Occipital lobe (tissue), 3 donors: ENCODE measurements at places on chromosomes 12 and 14. TPM values are rescaled to one million over a fixed set of nuclear protein-coding genes. Genes with fewer than 3 reads are reported as not detected.

Gene NEUROD4
- 3.9 TPM for total RNA-seq

Gene GPR68
- 5.9 TPM for total RNA-seq

Gene LIN7A
- 37.7 TPM for total RNA-seq

Gene NFE2
- 0.62 TPM for total RNA-seq

Gene SOCS2
- total RNA-seq = 71.4 TPM

Gene MGP
- total RNA-seq = 3.9 TPM

Gene PSMD9
- total RNA-seq = 19.8 TPM

Gene FGF6
- not detected for total RNA-seq

Gene DACT1
- total RNA-seq = 435 TPM

Gene CACNA2D4
- not detected for total RNA-seq

Gene SLC5A8
- total RNA-seq = 1.4 TPM

Gene ZC3H14
- total RNA-seq = 80.6 TPM

Gene ZFHX2
- total RNA-seq = 1.2 TPM

Gene CINP
- total RNA-seq = 23.1 TPM

Gene CMKLR1
- total RNA-seq = 1.7 TPM

Gene C12orf54
- total RNA-seq = not detected

Gene LMNTD1
- total RNA-seq = 1.1 TPM

Gene PSMA6
- 175 TPM for total RNA-seq

Gene CABP1
- total RNA-seq = 3.1 TPM

Gene IL23A
- total RNA-seq = not detected

Gene FAM186B
- not detected for total RNA-seq

Gene TMEM63C
- total RNA-seq = 10.8 TPM

Gene MSRB3
- total RNA-seq = 3.9 TPM
